ENCODE measurements at places on chromosomes 6 and 20. TPM values are rescaled to one million over a fixed set of nuclear protein-coding genes. Genes with fewer than 3 reads are reported as not detected.

The RNF182 gene
- not detected for total RNA-seq

The EPPIN gene
- not detected for total RNA-seq

The TP53TG5 gene
- not detected for total RNA-seq

The RSPH4A gene
- total RNA-seq: not detected

The LY86 gene
- not detected for total RNA-seq

The PNPLA1 gene
- total RNA-seq: not detected

The NRSN1 gene
- total RNA-seq: not detected

The CNBD2 gene
- total RNA-seq: 7.1 TPM

The BCL2L1 gene
- 90.6 TPM for total RNA-seq

The C6orf58 gene
- total RNA-seq: not detected

The B3GALT4 gene
- 1.8 TPM for total RNA-seq
